ENCODE measurements at places on chromosomes 3 and 15. TPM values are rescaled to one million over a fixed set of nuclear protein-coding genes. Genes with fewer than 3 reads are reported as not detected.

DNA sequence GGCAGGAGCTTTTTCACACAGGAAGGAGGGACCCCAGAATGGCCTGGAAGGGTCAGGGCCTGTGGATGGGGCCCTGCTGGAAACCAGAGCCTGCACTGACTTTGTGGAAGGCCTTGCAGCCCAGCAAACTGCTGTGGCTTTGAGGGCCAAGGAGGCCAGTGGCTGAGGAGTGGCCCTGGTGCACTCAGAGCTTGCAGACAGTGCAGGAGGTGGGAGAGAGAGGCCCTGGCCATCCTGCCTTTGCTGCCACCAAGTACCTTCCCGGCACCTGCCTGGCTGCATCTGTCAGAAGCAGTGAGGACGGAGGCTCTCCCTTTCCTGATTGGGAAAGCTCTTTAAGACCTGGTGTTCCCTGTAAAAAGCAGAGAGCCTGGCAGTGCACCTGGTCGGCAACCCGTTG is 6.4 kb downstream of the PSTPIP1 start:
- no peak for DNase-seq

The KIF7 gene
- 1.4 TPM for total RNA-seq

GRCh38 chr3:133834621-133835417 is 29.2 kb downstream of the SRPRB start:
- no peak for DNase-seq

DNA sequence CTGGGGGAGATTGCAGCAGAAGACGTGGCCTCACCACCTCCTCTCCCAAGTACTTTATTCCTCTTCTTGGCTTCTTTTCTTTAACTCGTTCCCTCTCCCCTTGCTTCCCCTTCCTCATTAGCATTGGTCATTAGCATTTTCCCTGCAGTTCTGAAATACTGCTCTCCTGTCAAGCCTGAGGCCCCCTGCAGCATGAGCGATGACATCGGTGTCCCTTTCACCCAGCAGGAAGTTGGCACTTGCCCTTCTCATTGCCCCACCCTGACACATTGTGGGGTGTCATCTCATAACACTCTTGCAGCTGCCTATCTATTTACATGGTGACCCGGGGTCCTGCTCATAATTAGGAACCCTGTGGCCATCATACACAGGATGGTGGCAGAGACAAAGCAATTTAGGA is 167.1 kb downstream of the ARRDC4 start:
- DNase-seq: no peak

GRCh38 chr3:179113903-179114302 is 34.3 kb upstream of the PIK3CA start:
- no peak for DNase-seq

The GABRR3 gene
- not detected for total RNA-seq

- DNase-seq: peak; percentile 42
Observed at GRCh38 chr15:88745696-88746095, 57.5 kb upstream of the ACAN start.

The RAB5A gene
- total RNA-seq: 87.3 TPM

GRCh38 chr15:29170521-29170920 is 99.1 kb downstream of the NSMCE3 start:
- DNase-seq: no peak

The HHATL gene
- not detected for total RNA-seq

DNA sequence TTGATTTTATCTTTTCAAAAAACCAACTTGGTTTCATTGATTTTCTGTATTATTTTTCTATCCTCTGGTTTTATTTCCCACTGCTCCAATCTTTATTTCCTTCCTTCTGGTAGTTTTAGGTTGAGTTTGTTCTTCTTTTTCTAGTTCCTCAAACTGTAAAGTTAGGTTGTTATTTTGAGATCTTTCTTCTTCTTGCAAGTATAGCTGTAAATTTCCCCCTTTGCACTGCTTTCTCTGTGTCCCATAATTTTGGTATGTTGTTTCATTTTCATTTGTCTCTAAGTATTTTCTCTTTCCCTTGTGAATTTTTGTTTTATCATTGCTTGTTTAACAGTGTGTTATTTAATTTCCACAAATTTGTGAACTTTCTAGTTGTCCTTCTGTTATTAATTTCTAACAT is 120.0 kb downstream of the PLD1 start:
- no peak for DNase-seq

The REC114 gene
- not detected for total RNA-seq

DNA sequence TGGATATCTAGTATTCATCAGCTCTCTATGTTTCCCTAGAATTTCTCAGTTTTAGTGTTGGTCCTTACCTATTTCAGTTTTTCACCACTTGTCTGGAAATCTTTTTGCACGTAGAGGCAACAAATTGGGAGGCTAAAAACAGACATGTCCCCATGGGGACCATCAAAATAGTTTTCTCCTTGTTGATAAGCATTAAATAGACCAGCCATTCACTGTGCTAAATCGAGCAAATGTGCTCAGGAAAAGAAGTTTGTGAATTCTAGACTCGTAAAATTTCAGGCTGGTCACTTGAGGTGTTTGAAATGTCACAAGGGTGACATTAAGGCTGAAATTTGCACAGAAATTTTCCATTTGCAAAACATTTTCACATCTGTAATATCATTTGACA is 102.6 kb downstream of the SPATA16 start:
- DNase-seq: no peak

DNA sequence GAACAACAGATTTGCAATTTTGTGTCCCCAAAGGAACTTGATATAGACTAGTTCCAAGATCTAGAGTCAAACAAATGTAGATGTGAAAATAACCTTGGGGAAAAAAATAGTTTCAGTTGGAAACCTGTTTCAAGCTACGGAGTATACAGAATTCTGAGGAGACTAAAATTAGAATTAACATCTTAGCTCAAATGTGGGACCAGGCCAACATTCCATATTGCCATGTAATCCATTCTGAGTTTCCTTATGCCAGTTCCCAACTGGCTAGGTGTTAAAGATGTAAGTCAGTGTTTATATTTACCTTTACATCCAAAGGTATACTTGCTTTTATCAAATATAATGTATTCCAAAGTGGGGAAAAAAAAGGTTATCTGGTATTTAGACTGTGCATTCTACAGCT is 76.3 kb downstream of the UBE3A start:
- no peak for DNase-seq

DNA sequence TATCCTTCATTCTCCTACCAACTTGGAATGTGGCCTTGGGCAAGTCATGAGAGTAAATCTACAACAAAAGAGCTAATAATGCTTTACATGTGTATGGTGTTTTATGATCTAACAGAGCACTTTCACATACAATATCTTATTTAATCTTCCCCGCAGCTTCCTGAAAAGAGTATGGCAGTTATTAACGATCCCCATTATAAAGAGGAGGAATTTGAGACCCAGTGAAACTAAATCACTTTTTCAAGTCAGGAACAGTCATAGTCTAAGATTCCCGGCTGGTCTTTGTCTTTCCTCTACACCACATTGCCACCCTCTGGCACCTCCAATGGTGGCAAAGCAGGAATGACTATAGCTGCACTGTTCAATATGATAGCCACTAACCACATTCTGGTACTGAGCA is 69.7 kb upstream of the CMSS1 start:
- DNase-seq: peak; percentile 64

The PLIN1 gene
- not detected for total RNA-seq

GRCh38 chr3:23713641-23714040 is 92.1 kb upstream of the UBE2E1 start:
- no peak for DNase-seq

- DNase-seq: no peak
Observed at GRCh38 chr3:66492672-66493071, 8.2 kb downstream of the LRIG1 start.

The TUSC7 gene
- not detected for total RNA-seq

The AQP9 gene
- total RNA-seq: 0.40 TPM

GRCh38 chr3:535566-536416 is 339.2 kb downstream of the CHL1 start:
- peak; percentile 60 for DNase-seq

- no peak for DNase-seq
Observed at GRCh38 chr3:128808672-128809071, 70.7 kb upstream of the ACAD9 start.

DNA sequence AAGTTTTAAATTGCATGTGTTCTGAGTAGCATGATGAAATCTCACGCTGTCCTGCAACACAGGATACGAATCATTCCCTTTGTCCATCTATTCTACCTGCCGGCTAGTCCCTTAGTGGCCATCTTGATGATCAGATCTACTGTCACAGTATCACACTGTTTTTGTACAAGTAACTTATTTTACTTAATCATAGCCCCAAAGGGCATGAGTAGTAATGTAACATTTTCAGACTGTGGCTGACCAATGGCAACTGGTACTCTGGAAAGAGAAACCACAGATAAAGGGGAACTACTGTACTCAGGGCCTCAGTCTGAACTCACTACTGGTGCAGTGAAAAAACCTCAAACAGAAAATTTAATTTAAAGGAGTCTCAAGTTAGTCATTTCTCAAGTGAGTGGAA is 127.3 kb upstream of the MRPL3 start:
- peak; percentile 9 for DNase-seq

The CIDEC gene
- total RNA-seq: not detected

DNA sequence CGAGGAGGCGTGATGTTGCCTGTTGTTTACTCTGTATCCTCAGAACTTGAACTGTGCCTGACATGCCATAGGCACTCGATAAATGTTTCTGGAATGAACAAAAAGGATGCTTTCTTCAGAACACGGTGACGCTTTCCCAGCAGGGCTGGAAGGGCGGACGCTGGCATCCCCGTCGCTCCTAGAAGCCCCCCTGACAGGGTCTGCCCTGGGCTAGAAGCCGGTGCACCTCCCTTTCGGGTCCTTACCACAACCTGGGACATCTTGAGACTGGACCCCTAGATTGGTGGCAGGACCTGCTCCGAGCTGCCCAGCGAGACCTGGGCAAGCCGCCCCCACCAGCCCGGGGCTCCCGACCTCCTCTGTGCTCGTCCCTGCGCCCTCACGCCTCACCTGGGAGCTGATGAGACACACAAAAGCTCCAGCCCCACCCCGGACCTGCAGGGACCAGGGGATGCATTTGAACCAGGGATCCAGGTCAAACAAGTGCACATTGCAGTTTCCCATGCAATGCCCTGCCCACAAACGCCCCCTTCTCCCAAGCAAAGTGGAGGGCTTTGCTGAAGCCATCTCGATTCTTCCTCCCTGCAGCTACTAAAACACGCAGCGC is 131.2 kb upstream of the MEF2A start:
- no peak for DNase-seq

- DNase-seq: peak; percentile 95
Observed at GRCh38 chr3:4986175-4986781, 7.0 kb downstream of the BHLHE40 start.

- no peak for DNase-seq
Observed at GRCh38 chr15:69686626-69687025, 234.0 kb downstream of the RPLP1 start.

The NR2F2 gene
- 6.1 TPM for total RNA-seq

- no peak for DNase-seq
Observed at GRCh38 chr15:72169236-72169920, 28.2 kb downstream of the GRAMD2A start.

- DNase-seq: no peak
Observed at GRCh38 chr3:170852324-170852723, 17.7 kb downstream of the RPL22L1 start.

DNA sequence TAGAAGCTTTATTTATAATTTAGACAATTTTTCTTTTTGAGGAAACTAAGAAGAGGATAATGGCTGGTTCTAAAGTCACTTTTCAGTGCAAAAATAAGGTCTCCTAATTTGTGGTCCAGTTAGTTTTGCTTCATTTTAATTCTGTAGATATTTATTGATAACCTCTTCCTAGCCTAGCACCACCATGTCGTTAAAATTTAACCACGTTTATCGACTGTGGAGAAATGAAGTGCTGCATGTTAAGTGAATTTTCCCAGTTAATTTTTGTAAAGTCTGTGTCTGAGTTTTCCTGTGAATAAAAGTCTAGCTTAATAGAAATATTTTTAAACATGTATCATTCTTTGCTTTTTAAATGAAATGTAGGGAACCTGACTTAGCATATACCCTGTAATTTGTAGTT is 16.7 kb downstream of the LRRC28 start:
- no peak for DNase-seq

DNA sequence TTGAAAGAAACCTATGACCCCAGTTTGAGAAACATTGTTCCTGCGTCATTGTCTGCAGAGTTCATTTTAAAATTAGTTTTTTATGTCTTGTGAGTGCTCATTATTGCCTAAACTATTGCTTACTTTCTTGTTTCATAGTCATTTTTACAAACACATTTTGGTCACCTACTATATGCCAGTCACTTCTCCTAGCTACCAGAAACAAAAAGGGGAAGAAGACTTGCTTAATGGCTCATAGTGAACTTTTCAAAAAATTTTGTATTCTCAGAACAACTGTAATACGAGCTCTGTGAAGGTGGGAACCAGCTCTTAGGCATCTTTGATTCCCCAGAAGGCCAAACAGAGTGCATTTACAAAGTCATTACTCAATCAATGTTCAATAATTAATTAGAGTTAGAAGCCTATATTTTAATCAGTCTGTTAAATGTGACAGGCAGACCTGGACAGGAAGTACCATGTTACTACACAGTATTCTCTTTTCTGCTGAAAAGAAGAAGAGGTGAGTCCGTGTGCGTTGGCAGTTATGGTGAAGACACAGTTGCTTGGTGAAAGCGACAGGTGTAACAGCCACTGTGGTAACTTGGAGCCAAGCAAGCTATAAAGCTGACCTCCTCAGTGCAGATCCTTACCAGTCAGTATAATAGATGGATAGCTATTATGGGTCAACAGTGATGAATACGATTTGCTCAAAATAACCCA is 46.6 kb downstream of the DPPA2 start:
- DNase-seq: no peak

- peak; percentile 52 for DNase-seq
Observed at GRCh38 chr3:52259035-52259434, 13.5 kb downstream of the PPM1M start.

The ACOX2 gene
- total RNA-seq: not detected

DNA sequence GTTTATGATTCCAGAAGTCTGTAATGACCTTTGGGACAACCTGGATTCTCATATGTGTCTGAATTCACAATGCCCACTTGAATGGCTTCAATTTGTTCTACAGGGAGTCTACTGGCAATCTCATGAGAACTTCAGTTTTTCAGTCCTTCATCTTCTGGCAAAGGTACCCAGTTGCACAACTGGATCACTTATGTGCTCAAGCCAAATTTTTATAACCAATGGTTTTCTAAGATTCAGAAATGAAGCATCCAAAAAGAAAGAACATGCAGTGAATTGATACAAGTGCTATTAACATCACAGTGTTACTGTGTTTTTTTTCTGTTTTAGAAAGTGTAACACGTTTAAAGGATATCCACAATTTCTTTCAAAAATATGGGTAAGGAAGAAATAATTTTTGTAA is at the start of gene OR5H14:
TSS of gene OR5H14 (plus strand) at position 301 of the 400 bp plus-strand sequence. CDS start 1,907 bp downstream, outside the sequence.
- no peak for DNase-seq

The LYZL4 gene
- not detected for total RNA-seq

GRCh38 chr15:68666120-68666811 is 87.5 kb downstream of the CORO2B start:
- DNase-seq: no peak

The PLSCR2 gene
- total RNA-seq: 1.4 TPM

The FOXB1 gene
- not detected for total RNA-seq

Data from renal cortical epithelial cell (primary cell).